CD8-positive, alpha-beta memory T cell (primary cell): ENCODE measurements at places on chromosomes 1 and 21. TPM values are rescaled to one million over a fixed set of nuclear protein-coding genes. Genes with fewer than 3 reads are reported as not detected.

DNA sequence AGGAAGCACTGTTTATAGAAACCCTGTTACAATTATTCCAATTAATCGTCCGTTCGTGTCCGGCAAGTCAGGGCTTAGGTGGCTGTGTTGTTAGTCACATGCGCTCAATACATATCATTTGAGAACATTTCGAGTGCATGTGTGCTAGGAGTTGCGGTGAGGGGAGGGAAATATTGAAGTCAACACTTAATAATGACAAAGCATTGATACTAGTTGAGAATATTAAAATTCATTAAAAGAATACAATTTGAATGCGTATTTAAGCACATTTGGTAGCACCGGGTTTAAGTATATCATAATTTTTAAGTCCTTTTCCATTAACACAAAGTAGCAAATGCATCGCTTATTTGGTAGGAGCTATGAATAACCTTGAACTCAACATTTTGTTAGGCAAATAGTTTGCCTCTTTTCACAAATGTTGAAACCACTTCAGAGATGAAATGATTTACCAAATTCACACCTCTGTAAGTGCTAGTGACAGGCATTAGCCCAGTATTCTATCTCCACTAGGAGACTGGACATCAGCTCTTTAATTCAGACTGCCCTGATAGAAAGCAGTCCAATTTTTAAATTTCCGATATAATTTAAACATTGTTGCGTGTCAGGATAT is 1.1 kb upstream of the SERBP1 start:
- H3K4me1 ChIP-seq = peaks cover 21% of the 10 kb centered on the region
- no peaks in the 10 kb centered on the region for H3K27me3 ChIP-seq
- no peaks in the 10 kb centered on the region for H3K36me3 ChIP-seq
- peak overlapping the region; percentile 81 for H3K4me3 ChIP-seq
- peak overlapping the region; percentile 93 for H3K27ac ChIP-seq
- no peak for DNase-seq

DNA sequence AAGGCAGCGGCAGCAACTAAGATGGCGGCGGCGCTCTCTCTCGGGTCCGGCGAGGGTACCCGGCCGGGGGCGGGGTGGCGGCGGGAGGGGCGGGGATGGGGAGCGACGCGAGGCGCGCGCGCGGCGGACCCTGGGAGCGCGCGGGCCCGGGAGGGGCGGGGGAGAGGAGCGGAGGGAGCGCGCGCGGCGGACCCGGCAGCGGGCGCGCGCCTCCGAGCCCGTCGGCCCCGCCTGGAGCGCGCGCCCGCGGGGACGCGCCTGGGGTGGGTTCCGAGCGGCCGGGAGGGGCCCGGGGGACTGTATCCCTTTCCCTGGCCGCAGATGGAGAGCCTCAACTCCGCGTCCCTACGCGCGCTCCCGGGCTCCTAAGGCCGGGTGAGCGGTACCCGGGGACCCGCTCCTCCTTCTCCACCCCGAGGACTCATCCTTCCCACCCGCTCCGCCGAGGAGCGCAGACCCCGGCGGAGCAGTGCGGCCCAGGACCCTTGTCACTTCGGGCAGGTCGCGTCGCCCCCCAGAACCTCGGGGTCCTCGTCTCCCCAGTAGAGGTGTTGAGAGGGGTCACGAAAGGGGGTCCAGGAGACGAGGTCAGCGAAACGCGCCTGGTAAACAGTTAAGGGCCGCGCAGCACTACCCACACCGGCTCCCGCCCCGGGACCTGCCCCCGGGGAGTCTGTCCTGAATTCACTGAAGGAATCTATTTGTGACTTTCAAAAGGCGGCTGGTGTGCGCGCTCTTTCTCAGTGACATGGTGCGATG is at the start of gene CLSTN1:
Gene CLSTN1 (minus strand): TSS at position 23 of the 759 bp plus-strand sequence. CDS start 232 bp downstream, outside the sequence.
- peak; percentile 94 for DNase-seq
- peaks cover 28% of the 10 kb centered on the region for H3K4me1 ChIP-seq
- peak within 1 kb of the TSS; percentile 57 for H3K27ac ChIP-seq
- H3K4me3 ChIP-seq = peak within 1 kb of the TSS; percentile 83

GRCh38 chr1:205849619-205850355 is at the start of gene PM20D1:
TSS of gene PM20D1 (minus strand) at chr1:205850132. CDS start at chr1:205850072, 60 bp downstream.
- H3K4me1 ChIP-seq = no peaks in the 10 kb centered on the region
- DNase-seq = peak; percentile 62
- peak within 1 kb of the TSS; percentile 44 for H3K4me3 ChIP-seq
- H3K36me3 ChIP-seq = no peaks in the 10 kb centered on the region

- no peaks in the 10 kb centered on the region for H3K36me3 ChIP-seq
- H3K27ac ChIP-seq = no peak overlapping the region
- DNase-seq = no peak
- H3K27me3 ChIP-seq = peaks cover 4% of the 10 kb centered on the region
- H3K4me1 ChIP-seq = no peaks in the 10 kb centered on the region
These were observed 62.6 kb upstream of the CLDN14 start for GRCh38 chr21:36542312-36543101.

GRCh38 chr1:242605521-242605920 is 81.0 kb upstream of the PLD5 start:
- DNase-seq = no peak
- H3K4me1 ChIP-seq = no peaks in the 10 kb centered on the region
- H3K27ac ChIP-seq = no peak overlapping the region

DNA sequence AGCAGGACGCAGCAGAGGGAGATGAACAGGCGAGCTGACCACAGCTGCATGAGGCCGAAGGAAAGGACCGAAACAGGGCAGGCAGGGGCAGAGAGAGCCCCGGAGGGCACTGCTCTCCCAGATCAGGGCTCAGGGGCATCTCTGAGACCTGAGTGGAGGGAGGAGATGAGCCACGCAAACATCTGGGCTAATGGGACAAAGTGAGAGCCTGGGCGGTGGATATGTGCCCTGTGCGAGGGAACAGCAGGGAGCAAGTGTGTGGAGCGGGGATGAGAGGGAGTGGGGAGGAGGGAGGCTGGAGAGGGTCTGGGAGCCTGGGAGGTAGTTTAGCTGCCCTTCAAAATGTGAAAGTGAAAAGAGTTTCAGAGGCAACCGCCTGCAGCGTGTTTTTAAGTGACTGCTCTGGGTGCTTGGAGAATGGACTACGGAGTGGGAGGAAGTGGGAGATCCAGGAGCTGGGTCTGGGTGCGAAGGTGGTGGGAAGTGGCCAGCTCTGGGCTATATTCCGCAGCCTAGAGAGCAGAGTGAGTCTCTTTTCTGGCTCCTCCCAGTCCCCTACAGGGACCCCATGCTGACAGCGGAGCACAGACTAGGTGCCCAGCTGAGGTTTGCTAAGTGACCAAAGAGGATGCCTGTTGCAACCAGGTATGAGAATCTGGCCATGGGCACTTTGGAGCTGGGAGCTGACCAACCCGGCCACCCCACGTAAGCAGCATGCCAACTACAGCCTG is 114.6 kb upstream of the IFFO2 start:
- H3K27ac ChIP-seq = no peak overlapping the region
- peaks cover 51% of the 10 kb centered on the region for H3K4me1 ChIP-seq
- H3K4me3 ChIP-seq = no peak overlapping the region
- H3K36me3 ChIP-seq = peaks cover 10% of the 10 kb centered on the region
- H3K27me3 ChIP-seq = no peaks in the 10 kb centered on the region

GRCh38 chr1:54649130-54649898 is 7.7 kb downstream of the MROH7 start:
- H3K4me1 ChIP-seq = no peaks in the 10 kb centered on the region
- H3K36me3 ChIP-seq = no peaks in the 10 kb centered on the region
- no peaks in the 10 kb centered on the region for H3K27me3 ChIP-seq

GRCh38 chr1:246528933-246529731 is 22.1 kb upstream of the SMYD3 start:
- no peak overlapping the region for H3K4me3 ChIP-seq
- H3K27me3 ChIP-seq = no peaks in the 10 kb centered on the region
- H3K27ac ChIP-seq = no peak overlapping the region
- DNase-seq = no peak

- no peak for DNase-seq
- no peak overlapping the region for H3K27ac ChIP-seq
- H3K36me3 ChIP-seq = no peaks in the 10 kb centered on the region
- no peak overlapping the region for H3K4me3 ChIP-seq
- H3K27me3 ChIP-seq = no peaks in the 10 kb centered on the region
These were observed 188.1 kb downstream of the ZNF281 start for GRCh38 chr1:200221614-200222282.

GRCh38 chr1:167772436-167772835 is 50.7 kb downstream of the MPZL1 start:
- no peak overlapping the region for H3K27ac ChIP-seq
- no peak overlapping the region for H3K4me3 ChIP-seq
- H3K4me1 ChIP-seq = no peaks in the 10 kb centered on the region
- H3K36me3 ChIP-seq = no peaks in the 10 kb centered on the region
- no peak for DNase-seq
- no peaks in the 10 kb centered on the region for H3K27me3 ChIP-seq

- H3K27me3 ChIP-seq = no peaks in the 10 kb centered on the region
- H3K4me3 ChIP-seq = no peak overlapping the region
- no peak overlapping the region for H3K27ac ChIP-seq
- no peaks in the 10 kb centered on the region for H3K4me1 ChIP-seq
These were observed 142.4 kb downstream of the NAV1 start for GRCh38 chr1:201681375-201681774.

GRCh38 chr1:229892515-229893117 is 174.4 kb upstream of the GALNT2 start:
- DNase-seq = no peak
- H3K36me3 ChIP-seq = no peaks in the 10 kb centered on the region
- no peak overlapping the region for H3K4me3 ChIP-seq
- peaks cover 4% of the 10 kb centered on the region for H3K27me3 ChIP-seq

DNA sequence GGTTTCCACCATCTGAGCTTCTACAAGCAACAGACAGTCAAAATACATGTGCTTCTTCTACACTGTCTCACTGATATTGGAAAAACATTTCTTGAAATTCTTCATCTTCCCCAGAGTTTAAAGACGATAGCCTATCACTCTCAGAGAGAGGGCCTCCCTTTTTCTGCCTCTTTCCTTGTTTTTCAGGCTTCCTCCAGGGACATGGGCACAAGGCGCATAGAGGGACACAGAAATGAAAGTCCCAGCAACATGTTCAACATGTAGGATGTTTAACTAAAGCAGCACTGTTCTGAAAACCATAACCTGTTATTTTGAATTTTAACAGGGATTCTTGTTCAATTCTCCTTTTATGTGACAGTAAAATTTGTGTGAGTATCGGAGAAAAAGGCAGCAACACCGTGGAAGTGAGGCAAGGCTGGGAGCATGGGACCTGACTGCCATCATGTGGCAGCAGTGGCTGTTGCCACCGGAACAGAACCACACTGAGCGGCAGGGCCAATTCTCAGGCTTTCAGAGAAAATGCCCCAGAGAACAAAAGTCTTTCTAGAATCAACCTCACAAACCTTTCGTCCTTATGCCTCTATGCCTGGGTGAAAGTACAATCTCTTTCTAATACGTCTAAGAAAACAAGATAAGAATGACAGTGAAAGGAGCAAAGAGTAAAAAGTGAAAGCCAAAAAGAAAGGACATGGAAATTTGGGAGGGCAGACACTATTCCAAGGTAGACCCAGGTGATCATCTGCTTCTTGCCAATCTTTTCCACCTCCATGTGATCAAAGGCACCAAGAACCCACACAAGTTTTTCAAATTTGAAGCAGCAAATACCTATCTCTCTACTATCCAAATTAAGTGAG is 54.5 kb downstream of the PCNX2 start:
- no peak overlapping the region for H3K4me3 ChIP-seq
- no peaks in the 10 kb centered on the region for H3K4me1 ChIP-seq
- no peak for DNase-seq
- no peak overlapping the region for H3K27ac ChIP-seq
- no peaks in the 10 kb centered on the region for H3K27me3 ChIP-seq

GRCh38 chr21:40886931-40887330 is 40.0 kb upstream of the DSCAM start:
- H3K4me3 ChIP-seq = no peak overlapping the region
- DNase-seq = no peak
- H3K27ac ChIP-seq = no peak overlapping the region

DNA sequence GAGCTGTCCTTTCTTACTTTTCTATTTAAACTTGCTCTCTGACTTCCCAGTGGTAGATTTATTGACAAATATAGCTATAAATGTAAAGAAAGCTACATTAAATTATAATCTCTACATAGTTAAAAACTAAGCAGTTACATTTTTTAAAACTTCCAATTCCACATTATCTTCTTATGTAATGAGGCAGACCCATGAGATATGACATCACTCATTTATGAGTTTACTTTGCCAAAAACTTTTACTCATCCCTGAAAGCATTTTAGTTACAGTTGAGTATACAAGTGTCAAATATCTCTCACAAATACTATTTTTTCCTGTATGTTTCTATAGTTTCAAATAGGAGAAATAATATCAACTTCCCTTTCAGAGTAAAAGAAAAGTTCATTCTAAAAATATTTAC is 3.8 kb downstream of the NMNAT2 start:
- H3K4me1 ChIP-seq = peaks cover 6% of the 10 kb centered on the region
- H3K36me3 ChIP-seq = no peaks in the 10 kb centered on the region
- peaks cover 31% of the 10 kb centered on the region for H3K27me3 ChIP-seq
- no peak for DNase-seq

- no peaks in the 10 kb centered on the region for H3K27me3 ChIP-seq
- DNase-seq = no peak
- no peak overlapping the region for H3K4me3 ChIP-seq
- H3K27ac ChIP-seq = peak overlapping the region; percentile 58
These were observed 64.6 kb downstream of the CAPN2 start for GRCh38 chr1:223776826-223777454.

GRCh38 chr1:71190843-71191242 is 110.0 kb upstream of the ZRANB2 start:
- no peak for DNase-seq
- no peaks in the 10 kb centered on the region for H3K4me1 ChIP-seq
- no peaks in the 10 kb centered on the region for H3K36me3 ChIP-seq
- no peak overlapping the region for H3K27ac ChIP-seq
- no peaks in the 10 kb centered on the region for H3K27me3 ChIP-seq

Gene MTMR11
- 1.6 TPM for total RNA-seq

Gene SMYD2
- total RNA-seq = 25.9 TPM

Gene NPR1
- not detected for total RNA-seq

Gene CITED4
- total RNA-seq = 1.7 TPM

Gene COL11A1
- total RNA-seq = not detected

Gene CLDN17
- total RNA-seq = not detected
